ENCODE measurements at places on chromosomes 2 and 18.

DNA sequence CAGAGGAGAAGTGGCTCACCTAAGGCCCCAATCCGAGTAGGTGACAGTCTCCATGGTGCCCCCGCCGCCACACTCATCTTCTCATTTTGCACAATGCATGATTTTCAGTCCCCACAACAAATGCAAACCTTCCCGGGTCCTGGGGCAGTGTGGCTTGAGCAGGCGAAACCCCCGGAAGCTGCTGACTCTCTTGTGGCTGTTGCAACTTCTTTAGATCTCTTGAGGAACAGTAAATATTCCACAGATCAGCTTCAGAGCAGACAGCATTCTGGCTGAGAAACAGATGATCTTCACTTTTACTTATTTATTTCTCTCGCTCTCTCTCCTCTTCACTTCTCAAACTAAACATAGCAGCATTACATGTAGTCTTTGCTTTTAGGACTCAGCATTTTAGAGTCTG, 51.9 kb downstream of the ASAP2 start:
- peak; percentile 45 for DNase-seq

GRCh38 chr2:70615222-70615621, 61.6 kb upstream of the TGFA start:
- no peak for DNase-seq

DNA sequence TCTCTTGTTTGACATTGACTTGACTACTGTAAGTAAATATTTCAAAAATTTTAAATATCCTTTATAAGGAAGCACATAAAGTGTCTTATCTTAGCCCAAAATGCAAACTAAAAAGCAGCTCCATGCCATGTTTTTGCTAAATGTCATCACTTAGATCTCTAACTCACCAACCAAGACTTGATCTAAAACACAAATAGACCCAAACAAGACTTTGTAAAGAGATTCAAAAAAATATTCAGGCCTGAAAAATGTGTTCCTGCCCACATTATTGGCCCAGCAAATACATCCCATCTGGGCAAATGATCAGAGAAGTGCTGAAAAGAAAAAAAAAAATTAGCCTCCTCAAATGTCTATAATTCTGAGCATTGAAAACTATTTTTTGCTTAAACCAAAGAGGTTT, 187.6 kb downstream of the MREG start:
- DNase-seq: peak; percentile 41

- no peak for DNase-seq
These were observed 285.6 kb downstream of the THSD7B start for GRCh38 chr2:137050949-137051348.

DNA sequence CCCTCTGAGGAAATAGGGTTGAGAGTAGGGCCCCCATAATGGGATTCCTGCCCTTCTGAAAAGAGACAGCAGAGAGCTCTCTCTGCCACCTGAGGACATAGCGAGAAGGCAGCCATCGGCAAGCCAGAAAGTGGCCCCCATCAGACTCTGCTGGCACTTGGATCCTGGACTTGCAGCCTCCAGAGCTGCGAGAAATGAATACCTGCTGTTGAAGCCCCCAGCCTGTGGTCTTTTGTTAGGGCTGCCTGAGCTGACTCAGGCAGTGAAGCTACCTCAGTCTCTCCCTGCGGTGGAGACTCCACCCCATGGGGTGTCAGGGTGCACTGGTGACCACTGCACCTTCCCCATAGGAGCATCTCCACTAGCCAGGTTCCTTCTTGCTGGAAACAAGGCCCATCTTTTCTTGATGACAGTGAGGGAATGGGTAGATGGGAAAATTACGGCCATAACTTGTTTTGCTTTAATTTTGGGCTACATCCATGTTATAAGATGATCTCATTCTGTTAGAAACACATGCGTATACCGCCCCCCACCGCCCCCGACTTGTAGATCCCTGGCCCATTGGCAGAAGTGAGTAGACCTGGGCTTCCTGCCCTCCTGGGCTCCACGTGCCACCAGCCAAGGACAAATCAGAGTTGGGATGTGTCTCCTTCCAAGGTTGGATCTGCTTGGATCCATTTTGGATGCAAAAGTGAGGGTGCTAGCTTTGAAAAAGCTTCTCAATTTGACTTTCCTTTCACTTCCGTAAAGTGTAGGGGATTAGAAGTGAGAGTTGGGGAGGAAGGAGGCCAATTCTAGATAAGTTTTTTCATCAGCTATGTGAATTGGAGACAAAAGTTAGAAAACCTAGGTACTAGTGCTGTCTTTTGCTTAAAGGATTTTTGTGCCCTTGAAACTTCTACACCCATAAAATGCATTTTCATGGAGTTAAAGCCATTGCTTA, 42.9 kb downstream of the NCK2 start:
- no peak for DNase-seq

- no peak for DNase-seq
These were observed 3.4 kb downstream of the NAGK start for GRCh38 chr2:71071681-71072398.

GRCh38 chr2:5697562-5697961, 5.4 kb downstream of the SOX11 start:
- no peak for DNase-seq

DNA sequence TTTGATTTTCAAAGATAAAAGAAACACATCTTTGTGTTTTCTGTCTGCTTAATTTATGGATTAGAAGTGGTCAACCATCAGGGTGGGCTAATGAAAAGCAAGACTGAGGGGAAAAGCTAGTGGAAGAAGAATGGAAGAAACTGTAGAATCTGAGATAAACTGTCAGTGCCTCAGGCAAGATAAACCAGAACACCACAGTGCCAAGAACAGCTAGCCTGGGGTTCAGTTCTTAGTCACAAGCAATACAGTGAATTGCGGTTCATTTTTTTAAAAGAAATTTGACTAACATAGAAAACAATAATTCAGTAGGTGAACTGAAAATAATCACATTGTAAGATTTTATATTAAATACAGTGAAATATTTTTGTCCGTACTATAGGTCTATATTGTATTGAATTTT, 22.0 kb upstream of the LNPK start:
- peak; percentile 43 for DNase-seq

DNA sequence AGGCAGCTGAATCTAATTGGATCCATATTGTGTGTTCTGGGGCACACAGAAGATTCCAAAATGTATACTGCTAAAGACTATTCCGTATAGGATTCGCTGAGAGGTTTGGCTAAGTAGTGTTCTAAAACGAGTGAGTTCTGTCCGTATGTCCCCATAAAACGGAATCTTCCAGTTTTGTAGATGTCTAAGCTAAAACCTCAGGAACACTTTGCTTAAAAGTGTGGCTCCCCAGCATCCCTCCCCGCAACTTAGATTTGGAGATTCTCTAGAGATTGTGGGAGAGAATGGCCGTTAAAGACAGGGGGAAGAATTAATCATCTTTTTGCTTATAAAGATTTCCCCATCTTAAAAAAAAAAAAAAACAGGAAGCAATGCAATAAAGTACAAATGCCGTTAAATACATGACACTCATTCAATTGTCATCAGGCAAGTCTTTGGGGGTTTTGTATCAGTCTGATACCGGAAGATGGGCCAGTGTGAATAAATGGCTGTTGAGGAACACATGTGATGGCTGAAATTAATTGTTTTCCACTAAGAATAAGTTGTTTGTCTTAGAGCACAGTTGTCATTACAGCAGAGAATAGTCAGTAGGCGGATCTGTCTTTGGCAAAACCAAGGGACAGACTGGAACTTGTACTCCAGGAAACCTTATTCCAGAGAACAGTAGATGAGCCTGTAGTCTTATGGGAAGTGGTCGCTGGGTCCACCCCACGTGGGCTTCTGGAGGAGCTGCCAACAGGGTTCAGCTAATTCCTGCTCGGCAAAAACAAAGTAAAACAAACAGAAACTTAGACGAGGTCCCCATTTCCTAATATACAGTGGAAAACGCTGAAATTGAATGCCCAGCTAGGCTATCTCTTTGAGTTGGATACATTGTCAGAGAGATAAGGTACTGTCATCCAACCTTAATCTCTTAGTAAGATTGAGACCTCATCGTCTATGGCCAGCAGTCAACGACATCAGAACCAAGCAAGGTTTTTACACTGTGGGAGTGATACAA, 1.7 kb downstream of the EMILIN2 start:
- peak; percentile 36 for DNase-seq

DNA sequence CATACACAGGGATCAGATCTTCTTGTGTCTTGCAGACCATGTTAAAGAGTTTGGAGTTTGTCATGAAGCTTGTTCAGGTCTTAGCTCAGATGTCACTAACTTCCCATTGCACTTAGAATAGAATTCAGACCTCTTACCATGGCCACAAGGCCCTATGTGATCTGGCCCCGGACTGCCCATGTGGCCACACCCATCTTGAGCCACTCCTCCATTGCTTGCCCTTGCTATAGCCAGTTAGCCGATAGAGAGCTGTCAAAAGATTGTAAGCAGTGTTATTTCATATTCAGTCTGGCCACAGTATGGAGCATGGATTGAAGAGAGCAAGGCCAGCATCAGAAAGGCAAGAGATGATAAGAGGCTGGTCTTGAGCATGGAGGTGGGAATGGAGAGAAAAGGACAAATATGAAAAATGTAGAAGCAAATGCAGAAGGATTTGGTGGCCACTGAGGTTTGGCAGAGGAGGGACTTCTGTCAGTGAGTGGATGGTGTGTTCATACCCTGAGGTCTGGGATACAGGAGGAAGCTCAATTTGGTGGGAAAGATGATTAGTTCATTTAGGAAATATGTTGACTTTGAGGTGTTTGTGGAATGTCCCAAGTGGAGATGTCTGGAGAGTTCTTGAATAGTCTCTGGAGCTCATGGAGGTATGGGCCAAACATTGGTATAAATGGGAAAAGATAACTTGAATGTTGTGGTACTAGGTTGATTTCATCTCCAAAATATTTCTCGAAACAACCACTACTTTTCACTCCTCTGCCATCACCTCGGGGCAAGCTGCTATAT, 10.6 kb downstream of the DGUOK start:
- no peak for DNase-seq

- no peak for DNase-seq
These were observed 474.0 kb upstream of the MEIS1 start for GRCh38 chr2:65960953-65961352.

GRCh38 chr2:138269765-138270164, 231.8 kb upstream of the SPOPL start:
- DNase-seq: no peak

DNA sequence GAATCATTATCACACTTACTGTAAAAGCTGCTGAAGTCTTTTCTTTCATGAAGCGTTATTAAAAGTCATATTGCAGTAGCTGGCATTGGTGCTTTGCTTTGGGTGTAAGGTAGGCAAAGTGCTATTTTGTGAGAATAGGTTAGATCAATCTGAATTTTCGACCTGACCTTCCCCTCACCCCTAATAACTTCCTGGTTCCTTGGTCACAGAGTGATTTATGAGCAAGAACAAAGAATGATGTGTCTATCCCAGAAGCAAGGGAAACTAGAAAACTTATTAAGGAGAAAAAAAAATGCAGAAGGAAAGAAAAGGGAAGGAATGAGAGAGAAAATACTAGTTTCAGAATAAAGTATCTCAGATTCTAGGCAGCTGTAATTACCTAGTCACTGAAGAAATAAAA, 163.1 kb upstream of the MEIS1 start:
- no peak for DNase-seq

DNA sequence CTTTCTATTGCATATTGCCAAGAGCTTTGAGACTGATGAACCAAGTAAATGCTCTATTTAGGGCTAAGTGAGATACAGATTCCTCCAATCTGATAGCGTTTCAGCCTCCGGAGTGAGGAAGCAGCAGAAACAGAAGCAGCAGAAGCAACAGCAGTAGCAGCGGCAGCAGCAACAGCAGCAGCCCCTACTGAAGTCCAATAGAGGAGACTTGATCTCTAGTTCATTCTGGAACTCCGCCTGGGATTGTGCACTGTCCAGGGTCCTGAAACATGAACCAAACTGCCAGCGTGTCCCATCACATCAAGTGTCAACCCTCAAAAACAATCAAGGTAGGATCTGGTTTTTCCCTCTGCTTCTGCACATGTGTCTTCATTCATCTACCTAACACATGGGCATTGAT, at the start of gene DPP10:
DPP10 (plus strand) TSS at position 132 of the 400 bp plus-strand sequence.
- peak; percentile 9 for DNase-seq

DNA sequence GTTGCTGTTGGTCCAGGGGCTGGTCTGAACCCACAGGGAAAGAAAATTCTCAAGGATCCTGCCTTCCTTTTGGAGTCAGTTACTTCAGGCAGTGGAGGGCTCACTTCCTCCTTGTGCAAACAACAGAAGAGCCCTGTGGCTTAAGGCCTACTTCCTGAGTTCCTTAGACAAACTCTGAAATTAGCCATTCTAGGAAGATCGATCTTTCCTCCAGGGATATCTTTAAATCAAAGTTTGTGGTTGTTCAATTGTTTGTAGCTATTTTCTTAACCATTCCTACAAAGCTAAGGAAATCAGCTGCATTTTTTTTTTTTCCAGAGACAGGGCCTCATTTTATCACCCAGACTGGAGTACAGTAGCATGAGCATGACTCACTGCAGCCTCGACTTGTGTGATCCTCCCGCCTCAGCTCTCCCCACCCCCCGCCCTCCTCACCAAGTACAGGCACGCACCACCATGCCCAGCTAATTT, 156.0 kb downstream of the TANC1 start:
- peak; percentile 89 for DNase-seq

DNA sequence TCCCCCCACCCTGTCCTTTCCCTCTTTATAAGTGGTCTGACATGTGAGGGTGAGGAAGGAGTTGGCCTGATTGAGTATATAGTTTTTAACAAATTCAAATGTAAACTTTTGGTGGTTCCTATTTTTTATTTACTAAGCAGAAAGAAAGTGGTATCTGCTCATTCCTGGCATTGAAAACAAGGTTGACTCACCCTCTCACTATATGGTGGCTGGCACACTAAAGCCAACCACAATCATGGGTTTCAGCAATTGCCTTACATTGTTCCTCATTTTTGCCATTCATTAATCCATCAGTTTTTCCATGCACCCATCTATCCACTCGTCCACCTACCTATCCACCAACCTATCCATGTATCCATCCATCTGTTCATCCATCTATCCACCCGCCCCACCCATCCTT, 75.4 kb upstream of the IGFBP5 start:
- DNase-seq: no peak

- no peak for DNase-seq
These were observed 49.1 kb downstream of the GREB1L start for GRCh38 chr18:21291106-21291505.

DNA sequence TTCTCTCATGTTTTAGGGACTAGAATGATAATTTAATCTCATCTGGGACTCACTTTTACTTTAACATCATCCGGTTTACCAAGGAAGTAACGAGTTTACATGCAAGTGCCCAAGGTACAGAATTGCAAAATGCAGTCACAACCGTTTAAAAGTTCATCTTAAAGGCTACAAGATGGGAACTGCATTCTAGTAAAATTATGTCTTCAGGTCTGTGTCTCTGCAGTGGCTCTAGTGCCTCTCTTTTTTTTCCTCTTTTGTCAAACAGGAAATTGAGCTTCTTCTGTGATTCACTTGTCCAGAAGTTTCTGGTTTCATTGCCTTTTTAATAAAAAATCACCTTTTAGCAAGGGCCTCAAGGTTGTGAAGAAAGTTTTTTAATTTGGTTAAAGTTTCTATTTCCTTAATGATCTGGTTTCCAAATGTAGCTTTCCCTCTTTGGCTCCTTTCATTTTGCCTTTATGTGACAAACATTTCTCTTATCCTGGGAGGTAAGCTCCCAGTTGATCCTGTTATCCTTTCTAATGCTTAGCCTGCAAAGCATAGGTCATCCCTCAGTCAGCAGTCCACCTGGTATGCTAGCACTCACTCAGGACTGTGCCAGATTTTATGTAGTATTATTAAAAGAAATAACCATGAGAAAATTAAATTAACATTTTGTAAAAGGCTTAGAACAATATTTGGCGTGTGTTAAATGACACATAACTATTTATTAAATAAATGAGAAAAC, 2.4 kb downstream of the GLS start:
- DNase-seq: no peak
